ENCODE measurements at places on chromosomes 11 and 22. TPM values are rescaled to one million over a fixed set of nuclear protein-coding genes. Genes with fewer than 3 reads are reported as not detected.

GRCh38 chr11:60767388-60767811 lies 10.7 kb downstream of the MS4A15 start:
- DNase-seq, result no peak

DNA sequence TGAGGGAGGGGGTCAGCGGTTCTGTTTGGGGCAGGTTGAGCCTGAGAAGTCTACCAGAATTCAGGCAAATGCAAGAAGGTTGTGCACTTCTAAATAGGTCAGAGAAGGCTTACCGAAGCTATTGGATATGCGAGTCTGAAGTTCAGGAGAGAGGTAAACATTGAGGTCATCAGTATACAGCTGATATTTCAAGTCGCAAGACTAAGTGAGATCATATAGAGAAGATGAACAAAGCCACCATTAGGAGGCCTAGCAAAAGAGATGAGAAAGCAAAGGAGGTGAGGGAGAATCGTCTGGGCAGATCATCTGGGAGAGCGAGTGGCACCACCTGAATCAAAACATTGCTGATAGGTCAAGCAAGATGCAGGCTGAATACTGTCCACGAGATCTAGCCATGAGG lies 430.6 kb downstream of the BUD13 start:
- no peak for DNase-seq

The SLC6A5 gene
- not detected for total RNA-seq

- no peak for DNase-seq
Measured at GRCh38 chr22:31143537-31143936, 3.2 kb upstream of the PLA2G3 start.

- DNase-seq, result peak; percentile 65
Measured at GRCh38 chr11:119338318-119338890, 2.3 kb downstream of the C1QTNF5 start.

The MS4A4E gene
- 1.0 TPM for total RNA-seq

DNA sequence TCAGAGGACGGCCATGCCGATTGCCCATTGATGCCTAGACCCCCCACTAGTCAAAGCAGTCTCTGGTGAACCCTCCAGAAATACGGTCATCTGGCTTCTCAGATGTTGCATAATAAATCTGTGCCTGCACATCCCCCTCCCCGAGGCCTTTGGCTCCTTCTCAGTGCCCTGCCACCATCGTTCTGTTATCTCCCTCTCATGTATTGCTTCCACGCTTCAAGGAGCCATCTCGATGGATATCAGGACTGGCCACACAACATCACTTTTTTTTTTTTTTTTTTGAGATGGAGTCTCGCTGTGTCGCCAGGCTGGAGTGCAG lies 1.6 kb upstream of the RRP7A start:
- no peak for DNase-seq

DNA sequence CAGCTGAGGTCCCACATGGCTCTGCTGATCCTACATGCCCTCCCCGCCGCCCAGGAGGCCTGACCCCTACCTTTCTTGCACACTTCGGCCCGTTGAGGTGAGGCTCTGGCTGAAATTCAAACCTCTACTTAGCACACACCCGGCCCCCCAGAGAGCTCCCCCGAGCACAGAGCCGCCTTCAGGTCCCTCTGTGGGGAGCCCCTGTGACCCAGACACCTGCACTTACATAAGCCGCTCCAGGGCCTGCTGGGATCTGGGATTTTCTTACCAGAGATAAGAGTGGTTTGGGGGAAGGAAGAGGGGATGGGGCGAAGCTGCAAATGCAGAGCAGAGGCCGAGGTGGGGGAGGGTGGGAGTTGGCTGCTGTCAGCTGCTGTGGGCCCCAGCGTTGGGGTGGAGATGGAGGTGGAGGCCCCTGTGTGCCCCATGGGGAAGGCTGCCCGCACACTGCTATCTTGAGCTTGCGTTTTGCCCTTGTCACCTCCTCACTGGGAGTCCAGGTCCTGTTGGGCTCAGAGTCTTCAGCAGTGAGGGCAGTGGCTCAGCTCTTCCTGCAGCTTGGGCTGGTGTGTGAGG lies 30.6 kb downstream of the CAPN1 start:
- no peak for DNase-seq

DNA sequence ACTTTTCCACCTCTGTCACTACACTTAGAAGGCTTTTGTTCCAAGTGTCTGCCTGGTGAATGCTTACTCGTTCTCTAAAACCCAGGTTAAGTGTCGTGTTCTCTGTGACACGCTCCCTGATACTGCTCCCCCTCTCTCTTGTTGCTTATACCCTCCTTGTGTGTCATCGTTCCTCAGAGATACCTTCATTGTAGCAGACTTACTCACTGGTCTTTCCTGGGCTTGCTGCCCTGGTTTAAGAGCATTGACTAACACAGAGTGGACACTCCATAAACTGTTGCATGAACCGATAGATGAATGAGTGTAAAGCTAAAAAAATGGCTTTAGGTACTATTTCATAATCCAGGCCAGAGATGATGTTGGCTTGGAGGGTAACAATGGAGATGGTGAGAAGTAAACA lies 171.3 kb downstream of the GRIK4 start:
- DNase-seq, result no peak

DNA sequence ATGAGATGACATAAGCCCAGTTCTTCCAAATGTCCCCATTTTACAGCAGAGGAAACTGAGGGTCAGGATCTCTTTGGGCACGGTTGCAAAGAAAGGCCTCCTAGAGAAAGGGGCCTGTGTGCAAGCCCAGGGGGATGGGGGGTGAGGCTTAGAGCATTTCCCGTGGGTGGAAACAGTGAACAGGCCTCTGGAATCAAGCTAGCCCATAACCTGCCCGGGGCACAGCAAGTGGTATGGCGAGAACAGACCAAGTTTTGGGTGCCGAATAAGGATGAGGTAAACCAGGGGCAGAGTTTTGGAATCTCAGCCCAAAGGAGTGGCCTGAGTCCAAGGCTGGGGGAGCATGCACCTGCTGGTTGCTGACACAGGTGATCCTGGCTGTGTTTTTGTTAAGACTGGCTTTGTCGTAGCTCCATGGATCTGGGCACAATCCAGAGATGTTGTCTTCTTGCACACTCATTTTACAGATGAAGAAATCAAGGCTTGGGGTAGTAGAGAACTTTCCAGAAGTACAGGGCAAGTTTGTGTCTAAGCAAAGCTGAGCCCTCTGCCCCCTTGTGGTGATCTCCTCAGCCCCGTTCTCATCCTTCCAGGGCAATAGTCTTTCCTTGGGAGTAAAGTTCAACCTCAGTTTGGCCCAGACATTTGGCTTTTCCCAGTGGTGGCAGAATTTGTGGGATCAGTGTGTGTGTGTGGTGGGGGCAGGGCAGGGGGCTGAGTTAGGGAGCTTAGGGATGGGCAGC lies 53.5 kb upstream of the MYEOV start:
- no peak for DNase-seq

DNA sequence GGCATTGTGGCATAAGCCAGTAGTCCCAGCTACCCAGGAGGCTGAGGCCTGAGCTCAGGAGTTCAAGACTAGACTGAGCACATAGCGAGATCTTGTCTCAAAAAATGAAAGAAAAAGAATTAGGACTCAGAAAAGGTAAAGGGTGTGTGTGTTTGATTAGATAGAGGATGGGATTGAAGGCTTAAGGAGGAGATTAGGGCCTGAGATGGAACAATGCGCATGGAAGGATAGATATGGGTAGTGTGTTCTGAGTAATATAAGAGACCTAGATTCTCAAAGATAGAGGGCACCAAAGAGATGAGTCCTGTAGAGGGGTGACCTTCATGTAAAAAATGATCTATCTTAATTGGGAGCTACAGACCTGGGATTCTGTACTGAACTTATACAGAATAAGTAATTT lies 17.3 kb upstream of the RAB30 start:
- no peak for DNase-seq

The GRIK4 gene
- not detected for total RNA-seq

All from CD4-positive, CD25-positive, alpha-beta regulatory T cell (primary cell).